ENCODE measurements at places on chromosomes 5 and 9. TPM values are rescaled to one million over a fixed set of nuclear protein-coding genes. Genes with fewer than 3 reads are reported as not detected.

- DNase-seq = no peak
These were observed 530.1 kb upstream of the DMAC1 start for GRCh38 chr9:8329561-8330283.

DNA sequence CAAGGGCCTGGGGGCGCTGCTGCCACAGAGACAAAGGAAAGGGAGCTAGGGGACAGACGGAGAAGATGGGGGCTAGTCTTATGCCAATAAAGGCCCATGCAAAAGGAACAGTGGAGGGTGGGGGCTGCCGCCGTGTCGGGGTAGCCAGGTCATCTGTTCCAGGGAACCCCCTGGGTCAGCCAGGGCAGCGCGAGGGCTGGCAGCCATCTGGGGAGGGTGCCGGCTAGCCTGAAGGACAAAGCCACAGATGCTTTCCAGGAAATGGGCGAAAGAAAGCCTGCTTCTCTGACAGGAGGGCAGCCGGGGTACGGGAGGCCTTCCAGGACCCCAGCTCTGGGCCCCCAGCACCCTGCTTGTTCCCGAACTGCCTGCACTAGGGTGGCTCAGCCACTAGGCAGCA lies 1.6 kb upstream of the CARD9 start:
- DNase-seq = no peak

- DNase-seq = no peak
These were observed 745.3 kb upstream of the CHD1 start for GRCh38 chr5:99674101-99674500.

The RANBP3L gene
- total RNA-seq = 8.4 TPM

DNA sequence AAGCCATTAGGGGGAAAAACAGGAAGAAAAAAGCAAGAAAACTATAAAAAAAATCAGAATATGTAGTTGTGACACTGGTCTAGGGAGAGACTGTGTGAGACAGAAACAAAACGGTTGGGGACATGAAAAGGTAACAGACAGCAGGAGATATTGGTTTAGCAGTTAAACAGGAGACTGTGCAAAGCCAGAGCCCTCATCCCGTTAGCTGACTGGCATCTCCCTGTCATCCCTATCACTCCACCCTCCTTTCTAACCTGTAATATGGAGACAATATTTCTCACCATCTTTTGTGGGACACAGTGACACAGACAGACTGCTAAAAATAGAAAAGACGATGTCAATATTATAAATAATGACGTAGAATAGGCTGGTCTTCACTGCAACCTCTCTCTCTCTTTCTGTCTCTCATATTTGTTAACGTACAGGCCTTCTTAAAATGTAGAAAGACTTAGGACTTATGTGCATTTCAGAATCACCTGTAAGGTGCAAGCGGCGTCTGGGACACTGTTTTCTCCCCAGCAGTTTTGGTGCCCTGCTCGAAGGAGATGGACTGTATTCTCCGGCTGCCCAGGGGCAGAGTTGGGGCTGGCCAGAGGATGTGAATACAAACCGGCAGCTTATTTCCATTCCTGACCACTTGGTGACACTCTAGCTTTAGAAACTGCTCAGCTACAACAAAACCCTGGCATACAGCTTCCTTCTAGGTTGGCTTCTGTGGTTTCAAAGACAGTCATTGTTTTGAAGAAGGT lies 190.6 kb downstream of the MAT2B start:
- peak; percentile 78 for DNase-seq

GRCh38 chr9:95874989-95875304 lies 544 bp upstream of the ERCC6L2 start:
- DNase-seq = peak; percentile 75
